ENCODE measurements at places on chromosomes 4 and X. TPM values are rescaled to one million over a fixed set of nuclear protein-coding genes. Genes with fewer than 3 reads are reported as not detected.

The HMX1 gene
- not detected for total RNA-seq

The EGF gene
- total RNA-seq = 4.2 TPM

The CEP135 gene
- total RNA-seq = 10.4 TPM

The PAGE2B gene
- total RNA-seq = not detected

The TAF7L gene
- total RNA-seq = not detected

The STIM2 gene
- 37.6 TPM for total RNA-seq

The TSPAN5 gene
- 11.9 TPM for total RNA-seq

The CFAP299 gene
- not detected for total RNA-seq

The F9 gene
- total RNA-seq = not detected

The TMEM271 gene
- total RNA-seq = not detected

DNA sequence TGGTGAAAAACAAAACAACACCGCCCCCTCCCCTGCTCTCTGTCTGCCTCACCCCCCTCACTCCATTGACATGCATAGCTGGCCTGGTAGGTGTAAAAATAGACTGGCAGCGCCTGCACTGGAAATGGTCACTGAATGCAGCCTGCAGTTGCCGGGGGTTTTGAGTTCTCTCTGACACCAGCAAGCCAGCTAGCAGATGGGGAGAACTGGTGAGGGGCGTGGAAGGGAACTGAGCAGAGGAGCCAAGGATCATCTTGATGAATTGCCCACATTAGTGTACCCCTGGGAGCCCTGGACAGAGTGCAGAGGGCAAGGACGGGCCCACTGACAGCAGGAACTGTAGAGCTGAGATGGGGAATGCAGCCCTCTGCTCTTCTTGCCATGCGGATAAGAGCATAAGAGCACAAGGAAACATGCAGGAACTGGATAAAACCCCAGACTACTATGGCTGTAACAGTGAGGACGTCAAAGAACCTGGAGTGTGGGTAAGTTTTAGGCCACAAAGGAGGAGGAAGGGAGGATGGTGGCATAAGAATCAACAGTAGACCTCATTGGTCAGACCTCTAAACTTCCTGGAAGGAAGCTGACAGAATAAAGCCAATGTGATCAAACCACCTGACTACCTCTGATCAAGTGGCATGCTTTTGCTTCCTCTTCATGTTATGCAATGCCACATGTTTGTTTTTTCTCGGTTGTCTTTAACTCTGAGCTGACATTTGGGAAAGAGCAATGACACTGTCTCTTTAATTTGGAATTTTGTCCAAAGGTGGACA is 96.3 kb downstream of the ANK2 start:
- H3K4me3 ChIP-seq = no peak overlapping the region
- H3K36me3 ChIP-seq = no peaks in the 10 kb centered on the region
- H3K4me1 ChIP-seq = peaks cover 11% of the 10 kb centered on the region
- no peaks in the 10 kb centered on the region for H3K27me3 ChIP-seq
- DNase-seq = no peak

DNA sequence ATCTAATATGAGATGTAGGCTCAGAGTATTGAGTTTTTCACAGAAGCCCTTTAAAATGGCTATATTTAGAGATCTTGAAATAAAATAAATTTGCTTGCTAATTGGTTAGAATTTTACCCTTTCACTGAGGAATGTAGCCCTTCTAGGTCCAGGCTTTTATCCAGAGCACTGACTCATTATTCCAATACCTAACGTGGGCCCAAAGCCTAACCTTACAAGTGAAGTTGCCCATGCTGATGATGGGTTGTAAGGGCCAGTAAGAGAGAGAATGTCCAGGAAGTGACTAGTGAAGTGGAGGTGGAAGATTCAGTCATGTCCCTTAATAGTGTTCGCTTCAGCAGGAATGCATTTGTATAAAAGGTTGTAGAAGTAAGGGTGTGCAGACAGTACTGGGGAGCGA is 155.9 kb downstream of the STIM2 start:
- no peak for DNase-seq
- no peak overlapping the region for H3K27ac ChIP-seq
- no peaks in the 10 kb centered on the region for H3K27me3 ChIP-seq
- no peak overlapping the region for H3K4me3 ChIP-seq
- H3K36me3 ChIP-seq = peaks cover 26% of the 10 kb centered on the region

DNA sequence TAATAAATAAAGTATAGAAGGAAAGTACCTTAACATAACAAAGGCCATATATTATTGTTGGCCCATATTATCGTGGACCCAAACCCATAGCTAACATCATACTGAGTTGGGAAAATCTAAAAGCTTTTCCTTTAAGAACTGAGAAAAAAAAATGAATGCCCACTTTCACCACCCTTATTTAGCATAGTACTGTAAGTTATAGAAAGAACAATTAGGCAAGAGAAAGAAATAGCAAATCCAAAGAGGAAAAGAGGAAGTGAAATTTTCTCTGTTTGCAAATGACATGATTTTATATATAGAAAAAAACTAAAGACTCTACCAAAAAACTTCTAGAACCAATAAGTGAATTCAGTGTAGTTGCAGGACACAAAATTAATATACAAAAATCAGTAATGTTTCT is 1854.6 kb downstream of the PCDH7 start:
- no peaks in the 10 kb centered on the region for H3K27me3 ChIP-seq
- no peaks in the 10 kb centered on the region for H3K4me1 ChIP-seq
- H3K4me3 ChIP-seq = no peak overlapping the region
- no peak for DNase-seq
- no peaks in the 10 kb centered on the region for H3K36me3 ChIP-seq

- H3K27me3 ChIP-seq = no peaks in the 10 kb centered on the region
- H3K4me3 ChIP-seq = no peak overlapping the region
- H3K27ac ChIP-seq = no peak overlapping the region
- peaks cover 4% of the 10 kb centered on the region for H3K4me1 ChIP-seq
- H3K36me3 ChIP-seq = no peaks in the 10 kb centered on the region
Observed at GRCh38 chrX:130179170-130179569, 7.4 kb downstream of the RAB33A start.

- no peaks in the 10 kb centered on the region for H3K4me1 ChIP-seq
- DNase-seq = no peak
- H3K36me3 ChIP-seq = no peaks in the 10 kb centered on the region
Observed at GRCh38 chr4:145720656-145721055, 40.7 kb downstream of the C4orf51 start.

- H3K4me1 ChIP-seq = no peaks in the 10 kb centered on the region
- no peak overlapping the region for H3K27ac ChIP-seq
- no peak for DNase-seq
- no peaks in the 10 kb centered on the region for H3K36me3 ChIP-seq
Observed at GRCh38 chrX:149858592-149858991, 22.4 kb upstream of the MAGEA8 start.

DNA sequence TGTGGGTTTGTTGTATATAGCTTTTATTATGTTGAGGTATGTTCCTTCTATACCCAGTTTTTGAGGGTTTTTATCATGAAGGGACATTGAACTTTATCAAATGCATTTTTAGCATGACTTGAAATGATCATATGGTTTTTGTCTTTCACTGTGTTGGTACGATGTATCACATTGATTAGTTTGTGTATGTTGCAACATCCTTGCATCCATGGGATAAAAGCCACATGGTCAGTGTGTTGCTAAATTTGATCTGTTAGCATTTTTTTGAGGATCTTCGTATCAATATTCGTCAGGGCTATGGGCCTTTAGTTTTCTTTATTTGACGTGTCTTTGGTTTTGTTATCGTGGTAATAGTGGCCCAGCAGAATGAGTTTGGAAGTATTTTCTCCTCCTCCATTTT is 11.3 kb upstream of the BLTP1 start:
- no peaks in the 10 kb centered on the region for H3K4me1 ChIP-seq
- DNase-seq = no peak
- no peaks in the 10 kb centered on the region for H3K27me3 ChIP-seq
- no peaks in the 10 kb centered on the region for H3K36me3 ChIP-seq
- H3K4me3 ChIP-seq = no peak overlapping the region
- no peak overlapping the region for H3K27ac ChIP-seq

- DNase-seq = no peak
- H3K27me3 ChIP-seq = peaks cover 24% of the 10 kb centered on the region
- no peaks in the 10 kb centered on the region for H3K4me1 ChIP-seq
- no peaks in the 10 kb centered on the region for H3K36me3 ChIP-seq
Observed at GRCh38 chrX:140762061-140762460, 52.5 kb downstream of the LINC00632 start.

GRCh38 chr4:180784940-180785339 is 1458.3 kb upstream of the TENM3 start:
- H3K4me3 ChIP-seq = no peak overlapping the region
- H3K4me1 ChIP-seq = no peaks in the 10 kb centered on the region
- no peak overlapping the region for H3K27ac ChIP-seq
- no peak for DNase-seq
- no peaks in the 10 kb centered on the region for H3K27me3 ChIP-seq

- H3K27me3 ChIP-seq = peaks cover 10% of the 10 kb centered on the region
- no peaks in the 10 kb centered on the region for H3K36me3 ChIP-seq
- H3K4me1 ChIP-seq = peaks cover 14% of the 10 kb centered on the region
- DNase-seq = no peak
- H3K4me3 ChIP-seq = no peak overlapping the region
- H3K27ac ChIP-seq = no peak overlapping the region
Observed at GRCh38 chr4:143341186-143341755, 4.6 kb downstream of the GAB1 start.

DNA sequence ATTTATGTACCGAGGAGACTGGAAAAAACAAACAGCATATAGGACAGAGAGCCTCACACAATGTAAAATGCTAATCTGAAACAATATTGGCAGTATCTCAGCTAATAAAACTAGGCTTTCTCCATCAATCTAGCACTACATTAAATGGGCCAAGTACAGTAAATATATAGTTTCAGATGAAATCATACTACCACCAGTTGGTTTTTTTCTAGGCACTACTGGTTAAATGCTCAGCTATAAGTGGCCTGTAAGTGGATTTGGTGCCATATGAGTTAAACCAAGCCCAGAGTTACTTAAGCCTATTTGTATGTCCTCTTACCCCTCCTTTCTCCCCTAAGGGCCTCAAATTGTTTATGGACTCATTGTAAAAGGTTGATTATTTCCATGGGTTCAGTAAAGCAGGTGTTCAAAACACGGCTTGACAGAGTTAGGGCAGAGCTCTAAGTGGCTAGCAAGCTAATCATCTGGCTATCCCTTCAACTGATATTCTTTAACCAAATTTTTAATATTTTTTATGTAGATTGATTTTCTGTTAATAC is 57.5 kb downstream of the FAM13A start:
- DNase-seq = no peak
- H3K4me3 ChIP-seq = no peak overlapping the region
- no peaks in the 10 kb centered on the region for H3K36me3 ChIP-seq
- H3K27ac ChIP-seq = no peak overlapping the region

- peaks cover 28% of the 10 kb centered on the region for H3K4me1 ChIP-seq
- H3K27ac ChIP-seq = peak overlapping the region; percentile 72
- no peaks in the 10 kb centered on the region for H3K27me3 ChIP-seq
- no peak overlapping the region for H3K4me3 ChIP-seq
Observed at GRCh38 chr4:76704133-76704881, 193.6 kb downstream of the SOWAHB start.

DNA sequence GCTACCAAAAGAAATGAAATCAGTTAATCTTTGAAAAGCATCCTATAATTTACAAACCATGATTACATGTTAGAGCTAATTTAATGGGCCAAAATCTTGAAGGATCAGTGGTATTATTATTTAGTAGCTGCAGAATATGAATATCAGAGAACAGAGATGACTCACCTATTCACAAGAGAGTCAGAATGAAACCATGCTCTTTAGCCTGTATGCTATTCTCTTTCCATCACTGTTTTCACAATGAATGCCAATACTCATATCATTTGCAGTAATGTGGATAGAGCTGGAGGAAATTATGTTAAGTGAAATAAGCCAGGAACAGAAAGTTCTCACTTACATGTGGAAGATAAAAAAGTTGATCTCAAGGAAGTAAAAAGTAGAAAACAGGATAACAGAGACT is 414.1 kb downstream of the CENPC start:
- no peaks in the 10 kb centered on the region for H3K4me1 ChIP-seq
- no peak overlapping the region for H3K4me3 ChIP-seq
- H3K27me3 ChIP-seq = no peaks in the 10 kb centered on the region
- no peak overlapping the region for H3K27ac ChIP-seq
- no peaks in the 10 kb centered on the region for H3K36me3 ChIP-seq

DNA sequence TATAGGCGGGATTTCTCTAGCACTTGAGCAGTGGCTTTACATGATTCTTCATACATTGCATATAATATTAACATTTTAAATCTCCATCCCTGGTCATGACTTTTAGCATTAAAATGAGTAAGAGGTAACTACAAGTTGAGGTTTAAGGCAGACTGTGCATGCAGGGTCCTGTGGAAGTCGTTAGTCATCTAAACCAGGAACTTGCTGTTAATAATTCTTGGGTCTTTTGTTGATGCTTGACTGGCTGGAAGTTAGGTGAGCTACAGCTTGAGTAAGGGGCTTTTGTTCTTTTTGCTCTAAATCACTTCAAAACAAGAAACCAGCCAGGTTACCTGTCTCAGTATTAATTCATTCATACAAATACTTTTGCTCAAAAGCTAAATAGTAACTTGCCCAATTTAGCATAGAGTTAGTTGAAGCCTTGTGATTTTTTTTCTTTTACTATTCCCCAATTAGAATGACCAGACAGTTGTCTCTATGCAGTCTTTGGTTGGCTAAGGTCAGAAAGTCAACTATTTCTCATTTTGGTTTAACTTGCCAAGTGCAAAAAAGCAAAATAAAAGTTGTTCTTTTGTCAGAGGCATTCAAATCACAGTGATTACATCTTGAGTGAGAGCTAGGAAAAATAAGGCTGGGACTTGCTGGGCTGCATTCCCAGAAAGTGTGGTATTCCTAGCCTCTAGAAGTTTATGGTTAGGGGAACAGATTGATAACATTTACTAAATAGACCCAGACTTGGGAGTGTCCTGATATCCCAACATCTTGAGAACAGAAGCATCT is 516.9 kb downstream of the PDHA2 start:
- H3K4me3 ChIP-seq = no peak overlapping the region
- no peak for DNase-seq
- H3K27me3 ChIP-seq = no peaks in the 10 kb centered on the region
- no peaks in the 10 kb centered on the region for H3K4me1 ChIP-seq
- no peak overlapping the region for H3K27ac ChIP-seq
- no peaks in the 10 kb centered on the region for H3K36me3 ChIP-seq

GRCh38 chrX:101160001-101160400 is 59.6 kb upstream of the DRP2 start:
- no peak overlapping the region for H3K4me3 ChIP-seq
- no peaks in the 10 kb centered on the region for H3K27me3 ChIP-seq
- peaks cover 3% of the 10 kb centered on the region for H3K36me3 ChIP-seq
- no peak overlapping the region for H3K27ac ChIP-seq

- no peaks in the 10 kb centered on the region for H3K4me1 ChIP-seq
Observed at GRCh38 chrX:103630171-103630511, 1.4 kb downstream of the TCEAL1 start.

- H3K4me3 ChIP-seq = no peak overlapping the region
- no peak for DNase-seq
- no peaks in the 10 kb centered on the region for H3K27me3 ChIP-seq
Observed at GRCh38 chr4:43853565-43854264, 594.9 kb downstream of the KCTD8 start.

- no peaks in the 10 kb centered on the region for H3K36me3 ChIP-seq
- H3K4me1 ChIP-seq = peaks cover 42% of the 10 kb centered on the region
- H3K4me3 ChIP-seq = peak overlapping the region; percentile 68
- H3K27ac ChIP-seq = peak overlapping the region; percentile 96
Observed at GRCh38 chr4:26858035-26858918, 2.4 kb upstream of the STIM2 start.

GRCh38 chr4:103996637-103997036 is 276.9 kb upstream of the TACR3 start:
- no peak overlapping the region for H3K4me3 ChIP-seq
- DNase-seq = peak; percentile 3
- no peaks in the 10 kb centered on the region for H3K36me3 ChIP-seq
- no peaks in the 10 kb centered on the region for H3K27me3 ChIP-seq
- no peak overlapping the region for H3K27ac ChIP-seq
- no peaks in the 10 kb centered on the region for H3K4me1 ChIP-seq

GRCh38 chrX:151880895-151881294 is 31.8 kb upstream of the MAGEA4 start:
- H3K4me1 ChIP-seq = no peaks in the 10 kb centered on the region
- no peak overlapping the region for H3K27ac ChIP-seq
- no peaks in the 10 kb centered on the region for H3K27me3 ChIP-seq
- H3K36me3 ChIP-seq = no peaks in the 10 kb centered on the region

Data from left lung (tissue), 14 donors.